Left cardiac atrium (tissue), 4 donors: ENCODE measurements at places on chromosomes 3 and 15. TPM values are rescaled to one million over a fixed set of nuclear protein-coding genes. Genes with fewer than 3 reads are reported as not detected.

DNA sequence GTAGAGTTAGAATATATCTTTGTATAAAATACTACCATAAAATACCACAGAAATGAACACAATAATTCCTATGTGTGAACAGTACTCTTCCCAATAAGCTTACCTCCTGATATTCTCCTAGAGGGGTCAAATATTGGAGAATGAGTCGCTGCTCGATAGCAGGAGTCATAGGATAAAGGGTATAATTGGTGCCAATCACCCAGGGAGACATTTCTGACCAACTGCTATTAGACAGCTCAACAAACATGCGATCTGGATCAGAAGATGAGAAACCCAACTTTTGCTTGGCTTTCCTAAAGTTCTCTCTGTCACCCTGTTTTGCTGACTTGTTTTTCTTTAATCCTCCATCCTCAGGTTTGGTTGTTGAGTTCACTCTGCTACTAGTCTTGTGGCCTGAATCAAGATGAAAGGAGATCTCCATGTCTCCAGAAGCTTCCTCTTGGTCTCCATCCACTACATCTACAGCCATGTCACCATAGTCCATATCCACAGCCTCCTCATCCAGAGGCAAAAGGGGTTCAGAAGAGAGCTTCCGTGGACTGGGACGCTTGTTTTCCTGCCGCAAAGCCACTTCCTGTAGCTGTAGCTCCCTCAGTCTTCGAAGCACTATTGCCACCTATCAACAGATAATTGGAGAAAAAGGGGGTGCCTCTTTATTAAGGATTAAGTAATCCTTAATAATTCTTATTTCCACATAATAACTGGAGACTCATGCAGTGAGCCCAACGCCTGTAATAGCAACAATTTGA lies 50.4 kb downstream of the RBM15B start:
- no peak for DNase-seq

DNA sequence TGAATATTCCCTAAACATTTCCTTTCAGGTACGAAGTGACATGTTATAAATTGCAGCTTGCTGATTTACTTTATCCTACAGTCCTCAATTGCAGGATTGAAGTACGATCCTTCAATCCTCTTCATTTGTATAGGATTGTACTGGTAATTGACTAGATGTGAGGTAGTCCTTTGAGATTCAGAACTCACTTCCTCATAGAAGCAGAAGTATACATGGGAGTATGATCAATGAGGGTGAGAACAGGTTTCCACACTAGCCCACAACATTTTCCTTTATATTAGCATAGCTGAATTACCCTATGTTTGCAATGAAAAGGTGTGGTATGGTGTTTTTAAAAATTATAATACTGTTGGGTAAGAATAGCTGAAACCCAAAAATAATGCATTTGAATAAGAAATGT lies 160.0 kb upstream of the UMPS start:
- DNase-seq, result no peak

- no peak for DNase-seq
Observed at GRCh38 chr15:69380100-69380725, 33.9 kb upstream of the KIF23 start.

DNA sequence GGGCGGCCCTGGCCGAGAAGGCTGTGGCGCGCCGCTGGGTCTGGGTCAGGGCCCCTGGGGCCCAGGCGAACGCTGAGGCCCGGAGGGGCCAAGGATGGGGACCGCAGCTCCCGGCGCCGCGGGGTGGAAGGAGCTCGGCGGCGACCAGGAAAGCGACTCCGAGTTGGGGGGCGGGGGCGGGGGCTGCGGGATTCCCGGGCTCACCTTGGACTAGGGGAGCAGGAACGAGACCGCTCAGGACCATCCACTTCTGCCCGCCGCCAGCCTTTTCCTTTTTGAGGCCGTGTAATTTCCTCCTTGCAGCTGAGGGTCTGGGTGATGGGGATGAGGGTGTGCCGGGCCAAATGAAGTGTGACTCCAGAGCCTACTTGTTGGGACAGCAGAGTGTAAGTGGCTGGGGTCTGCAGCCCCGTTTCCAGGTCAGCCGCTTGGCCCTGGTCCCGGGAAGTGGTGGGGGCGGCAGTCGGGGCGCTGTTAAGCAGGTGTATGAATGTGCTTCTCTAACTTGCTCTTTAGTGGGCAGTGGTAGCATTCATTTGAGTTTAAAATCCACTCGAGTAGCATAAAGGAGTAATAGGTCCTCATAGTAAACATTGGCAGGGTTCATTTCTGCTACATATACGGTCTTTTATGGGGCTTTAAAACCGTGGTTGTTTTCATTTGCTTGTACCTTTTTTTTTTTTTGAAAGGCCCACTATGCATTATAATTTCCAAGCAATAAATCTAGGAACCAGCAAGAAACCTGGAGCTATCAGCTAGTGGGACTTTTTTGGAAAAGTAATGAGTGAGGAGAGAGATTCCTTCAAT lies 717 bp downstream of the PXK start:
- DNase-seq, result peak; percentile 29

DNA sequence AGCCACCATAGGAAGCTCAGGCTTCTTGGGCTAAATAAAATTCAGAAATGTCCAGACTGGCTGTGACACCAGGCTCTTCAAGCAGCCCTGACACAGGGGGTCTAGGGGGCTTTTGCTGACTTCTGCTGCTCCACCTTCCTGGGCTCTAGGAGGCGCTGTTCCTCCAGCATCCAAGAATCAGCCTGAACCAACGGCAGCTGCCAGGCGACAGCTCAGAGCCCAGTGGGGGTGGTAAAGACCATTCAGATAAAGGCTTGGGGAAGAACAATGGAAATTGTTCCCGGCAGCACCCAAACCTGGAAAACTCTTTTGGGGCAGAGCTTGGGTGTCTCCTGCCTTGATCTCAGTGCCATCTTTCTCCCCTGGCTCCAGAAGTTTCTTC lies 21.6 kb upstream of the PSTPIP1 start:
- DNase-seq, result peak; percentile 65

DNA sequence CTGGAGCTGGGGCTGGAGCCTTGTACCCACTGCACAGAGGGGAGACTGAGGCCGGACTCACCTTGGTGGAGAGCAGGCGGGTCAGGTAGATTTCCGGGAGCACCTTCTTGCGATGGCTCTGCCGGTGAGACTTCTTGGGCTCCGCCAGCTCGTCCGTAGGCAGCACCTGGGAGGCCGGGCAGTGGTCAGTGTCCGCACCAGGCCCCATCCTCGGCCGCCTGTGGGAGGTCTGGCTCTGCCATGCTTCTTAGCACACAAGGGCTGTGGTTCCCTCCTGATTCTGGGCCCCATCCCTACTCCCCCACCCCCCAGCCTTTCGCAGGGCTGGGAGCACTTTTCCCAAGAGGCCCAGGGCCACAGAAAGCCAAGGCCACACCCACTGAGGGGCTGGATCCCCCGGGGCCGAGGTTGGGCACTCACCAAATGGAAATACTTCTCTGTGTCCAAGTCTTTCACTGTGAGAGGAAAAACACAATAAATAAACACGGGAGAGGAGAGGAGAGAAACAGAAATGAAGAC lies 17.4 kb downstream of the H1-8 start:
- DNase-seq, result peak; percentile 56

- DNase-seq, result no peak
Observed at GRCh38 chr3:140752499-140752898, 74.6 kb downstream of the TRIM42 start.

DNA sequence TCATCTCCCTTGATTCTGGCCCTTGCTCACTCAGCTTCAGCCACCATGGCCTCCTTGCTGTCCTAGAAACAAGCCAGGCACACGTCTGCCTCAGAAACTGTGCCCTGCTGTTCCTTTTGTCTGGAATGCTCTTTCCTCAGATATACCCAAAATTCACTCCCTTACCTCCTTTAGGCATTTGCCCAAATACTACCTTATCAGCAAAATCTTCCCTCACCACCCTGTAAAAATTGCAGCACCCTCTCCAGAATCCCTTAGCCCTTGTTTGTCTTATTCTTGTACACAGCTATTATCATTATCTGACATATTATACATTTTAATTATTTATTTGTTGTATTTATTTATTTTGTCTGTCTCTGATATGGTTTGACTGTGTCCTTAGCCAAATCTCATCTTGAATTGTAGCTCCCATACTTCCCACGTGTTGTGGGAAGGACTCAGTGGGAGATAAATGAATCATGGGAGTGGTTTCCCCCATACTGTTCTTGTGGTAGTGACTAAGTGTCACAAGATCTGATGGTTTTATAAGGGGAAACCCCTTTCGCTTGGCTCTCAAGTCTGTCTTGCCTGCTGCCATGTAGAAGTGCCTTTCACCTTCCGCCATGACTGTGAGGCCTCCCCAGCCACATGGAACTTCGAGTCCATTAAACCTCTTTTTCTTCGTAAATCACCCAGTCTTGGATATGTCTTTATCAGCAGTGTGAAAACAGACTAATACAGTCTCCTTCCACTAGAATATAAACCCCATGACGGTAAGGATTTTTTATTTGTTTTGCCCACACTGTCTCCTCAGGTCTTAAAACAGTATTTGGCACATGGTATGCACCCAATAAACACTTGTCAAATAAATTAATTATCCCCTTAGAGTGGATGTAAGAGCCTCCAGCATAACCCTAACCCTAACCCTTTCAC lies 60.0 kb upstream of the STT3B start:
- no peak for DNase-seq

The CPLX3 gene
- 11.0 TPM for total RNA-seq

The C3orf80 gene
- 0.81 TPM for total RNA-seq

The CD47 gene
- total RNA-seq, result 93.3 TPM
